ENCODE measurements at places on chromosomes 4 and X.

- DNase-seq: no peak
These were observed 819.8 kb downstream of the CCSER1 start for GRCh38 chr4:90946945-90947344.

GRCh38 chr4:7806338-7807090 is 133.1 kb downstream of the AFAP1 start:
- no peak for DNase-seq

DNA sequence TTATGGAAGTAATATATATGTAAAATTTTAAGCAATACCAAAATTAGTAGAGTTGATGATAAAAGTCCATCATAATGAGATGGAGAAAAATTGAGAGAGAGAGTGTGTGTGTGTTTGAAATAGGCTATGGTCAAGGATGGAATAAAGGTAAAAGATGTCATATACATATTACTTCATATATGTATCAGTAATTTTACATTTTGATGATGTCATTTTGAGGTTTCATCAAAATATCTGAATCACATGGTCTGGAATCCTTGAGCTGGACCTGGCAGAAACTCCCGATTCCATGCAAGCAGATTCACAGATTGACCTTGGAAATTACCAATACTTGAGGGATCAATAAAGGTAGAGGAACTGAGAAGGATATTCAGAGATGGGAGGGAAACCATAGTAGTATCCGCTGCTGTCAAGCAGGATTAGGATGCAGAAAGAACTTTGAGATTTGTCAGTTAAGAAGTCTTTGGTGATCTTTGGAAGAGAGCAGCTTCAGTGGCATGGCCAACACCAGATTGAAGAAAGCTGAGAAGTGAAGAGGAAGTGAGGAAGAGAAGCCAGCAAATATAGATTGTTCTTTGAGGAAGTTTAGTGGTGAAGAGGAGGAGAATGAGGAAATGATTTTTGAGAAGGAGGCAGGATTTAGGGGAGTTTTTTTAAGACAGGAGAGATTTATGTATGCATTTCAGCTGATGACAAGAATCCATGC is 21.5 kb downstream of the DNAAF6 start:
- no peak for DNase-seq

DNA sequence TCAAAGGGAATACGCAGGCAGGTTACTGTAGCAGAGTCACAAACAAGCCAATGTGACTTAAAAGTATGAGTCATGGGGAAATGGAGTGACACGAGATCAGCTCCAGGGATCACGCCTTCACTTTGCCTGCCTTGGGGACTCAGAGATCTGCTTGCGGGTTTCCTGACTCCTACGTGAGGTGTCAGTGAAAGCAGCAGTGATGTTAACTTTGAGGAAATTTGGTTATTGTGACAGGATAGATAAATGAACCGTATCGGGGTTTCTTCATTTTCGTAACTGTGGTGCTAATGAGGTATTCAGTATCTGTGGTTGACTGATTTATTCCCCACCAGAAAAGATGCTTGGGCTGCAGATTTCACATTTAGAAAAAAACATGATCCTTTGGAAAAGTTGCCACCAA is 383.3 kb upstream of the ZFP42 start:
- no peak for DNase-seq

- no peak for DNase-seq
These were observed 510.0 kb downstream of the NLGN4X start for GRCh38 chrX:5718651-5719050.

DNA sequence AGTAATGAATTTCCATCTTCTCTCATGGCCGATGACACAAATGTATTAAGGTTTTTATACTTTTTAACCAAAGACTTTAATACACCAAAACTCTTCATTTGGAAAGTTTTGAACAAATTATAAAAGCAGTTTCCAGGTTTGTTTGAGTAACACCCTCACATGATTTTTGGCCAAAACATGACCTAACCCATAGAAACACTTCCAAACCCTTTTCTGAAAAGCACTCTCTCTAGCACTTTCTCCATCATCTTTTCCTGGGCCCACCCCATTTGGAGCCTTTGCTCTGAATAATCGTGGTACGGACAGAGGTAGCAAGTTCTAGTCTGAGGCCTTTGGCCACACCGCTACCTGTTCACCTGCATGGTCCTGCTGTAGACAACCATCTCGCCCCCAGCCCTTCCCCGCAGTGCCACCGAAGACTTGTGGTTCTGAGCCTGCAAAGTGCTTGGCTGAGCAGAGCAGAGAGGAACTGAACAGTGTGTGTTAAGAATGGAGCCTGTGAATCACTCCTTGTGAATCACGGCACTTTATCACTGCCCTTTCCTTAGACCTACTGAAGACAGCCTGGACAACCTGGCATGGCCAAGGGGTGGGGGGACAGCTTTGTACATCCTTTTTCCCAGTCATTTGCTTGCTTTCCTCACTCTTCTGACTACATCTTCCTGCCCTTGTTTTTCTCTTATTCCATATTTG is 181.8 kb downstream of the PTTG2 start:
- DNase-seq: no peak

DNA sequence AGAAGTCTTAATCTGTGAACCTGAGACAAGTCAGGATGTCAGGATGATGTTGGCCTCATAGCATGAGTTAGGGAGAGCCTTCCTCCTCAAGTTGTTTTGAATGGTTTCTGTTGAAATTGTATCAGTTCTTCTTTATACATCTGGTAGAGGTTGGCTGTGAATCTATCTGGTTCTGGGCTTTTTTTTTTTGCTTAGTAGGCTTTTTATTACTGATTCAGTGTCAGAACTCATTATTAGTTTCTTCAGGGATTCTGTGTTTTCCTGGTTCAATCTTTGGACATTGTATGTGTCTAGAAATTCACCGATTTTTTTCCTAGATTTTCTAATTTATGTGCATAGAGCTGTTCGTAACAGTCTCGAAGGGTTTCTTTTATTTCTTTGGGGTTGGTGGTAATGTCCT is 14.9 kb downstream of the GLUD2 start:
- no peak for DNase-seq

DNA sequence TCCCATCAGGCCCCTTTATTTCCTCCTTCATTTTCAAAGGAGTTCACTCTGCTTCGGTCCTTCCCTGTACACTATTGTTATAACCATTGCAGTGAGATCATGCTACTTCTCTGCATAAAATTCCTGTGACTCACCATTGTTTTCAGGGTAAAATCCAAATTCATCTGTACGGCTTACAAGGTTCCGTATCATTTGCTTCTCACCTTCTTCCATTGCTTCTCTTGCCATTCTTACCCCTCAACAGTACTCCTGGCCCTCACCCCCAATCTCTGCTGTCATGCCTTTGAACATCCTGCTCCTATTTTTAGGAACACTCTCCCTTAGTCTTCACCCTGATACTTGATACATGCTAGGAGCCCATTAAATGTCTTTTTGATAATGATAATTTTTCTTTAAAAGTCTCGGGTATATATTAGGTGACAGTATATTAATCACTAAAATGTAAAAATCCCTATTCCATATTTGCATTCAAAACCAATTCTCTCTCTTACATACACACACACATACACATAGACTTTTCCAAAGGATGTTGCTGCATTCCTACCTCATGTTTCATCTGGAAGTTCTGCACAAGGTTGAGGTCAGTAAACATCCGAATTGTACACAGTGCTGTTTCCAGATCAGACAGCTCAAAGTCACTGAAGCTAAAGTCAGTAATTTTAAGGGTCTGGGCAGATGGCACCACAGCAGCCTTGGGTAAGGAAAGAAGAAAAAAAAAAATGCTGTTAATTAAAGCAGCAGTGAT is 103.4 kb downstream of the PDE5A start:
- DNase-seq: no peak

- DNase-seq: no peak
These were observed 65.9 kb downstream of the TMEM131L start for GRCh38 chr4:153531976-153532626.

DNA sequence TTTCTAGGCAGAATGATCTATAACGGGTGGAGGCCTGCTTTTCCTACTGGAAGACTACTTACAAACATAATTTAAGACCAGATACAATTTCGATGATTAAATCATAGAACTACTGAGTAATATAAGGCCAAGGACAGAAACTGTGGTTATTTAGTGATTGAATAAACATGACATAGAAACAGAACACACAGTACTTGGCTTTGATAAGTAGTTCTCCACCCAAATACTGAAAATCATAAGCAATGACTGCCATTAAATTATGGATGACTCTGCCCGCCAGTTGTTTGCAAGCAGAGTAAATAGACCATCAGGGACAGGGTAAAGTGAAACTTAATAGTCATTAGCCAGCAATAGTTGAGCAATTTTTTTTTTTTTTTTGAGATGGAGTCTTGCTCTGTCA is 17.2 kb upstream of the SMIM14 start:
- DNase-seq: no peak

- no peak for DNase-seq
These were observed 94.7 kb upstream of the SRD5A3 start for GRCh38 chr4:55251342-55251741.

DNA sequence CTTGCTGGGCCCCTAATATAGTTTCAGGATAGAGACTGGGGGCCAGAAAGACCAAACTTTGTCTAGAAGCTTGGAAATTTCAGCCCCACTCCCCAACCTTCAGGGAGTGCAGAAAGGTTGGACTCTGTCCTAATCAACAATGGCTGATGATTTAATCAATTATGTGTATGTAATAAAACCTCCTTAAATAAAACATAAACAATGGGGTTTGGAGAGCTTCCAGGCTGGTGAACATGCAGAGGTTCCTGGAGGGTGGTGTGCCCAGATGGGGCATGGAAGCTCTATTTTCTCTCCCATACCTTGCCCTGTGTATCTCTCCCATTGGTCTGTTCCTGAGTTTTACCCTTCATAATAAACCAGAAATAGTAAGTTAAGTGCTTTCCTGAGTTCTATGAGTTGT is 174.2 kb downstream of the GC start:
- no peak for DNase-seq

DNA sequence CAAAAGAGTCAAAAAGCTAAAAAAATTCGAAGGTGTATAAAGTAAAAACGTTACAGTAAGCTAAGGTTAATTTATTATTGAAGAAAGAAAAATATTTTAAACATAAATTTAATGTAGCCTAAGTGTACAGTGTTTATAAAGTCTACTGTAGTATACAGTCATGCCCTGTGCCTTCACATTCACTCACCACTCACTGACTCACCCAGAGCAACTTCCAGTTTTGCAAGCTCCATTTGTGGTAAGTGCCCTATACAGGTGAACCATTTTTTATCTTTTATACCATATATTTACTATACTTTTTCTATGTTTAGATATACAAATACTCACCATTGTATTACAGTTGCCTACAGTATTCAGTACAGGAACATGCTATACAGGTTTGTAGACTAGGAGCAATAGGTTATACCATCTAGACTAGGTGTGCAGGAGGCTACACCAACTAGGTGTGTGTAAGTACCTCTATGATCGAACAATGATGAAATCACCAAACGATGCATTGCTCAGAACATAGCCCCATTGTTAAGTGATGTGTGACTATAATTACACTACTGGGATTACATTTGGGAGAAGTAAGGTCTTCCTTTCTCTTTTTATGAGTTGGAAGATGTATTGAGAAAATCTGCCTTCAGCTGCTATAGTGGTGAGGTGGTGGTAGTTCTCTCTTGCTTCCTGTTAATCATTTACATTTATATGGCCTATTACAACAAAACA is 27.2 kb downstream of the TMSB4X start:
- no peak for DNase-seq

- DNase-seq: peak; percentile 56
These were observed 95.1 kb upstream of the DGKK start for GRCh38 chrX:50565718-50566117.

DNA sequence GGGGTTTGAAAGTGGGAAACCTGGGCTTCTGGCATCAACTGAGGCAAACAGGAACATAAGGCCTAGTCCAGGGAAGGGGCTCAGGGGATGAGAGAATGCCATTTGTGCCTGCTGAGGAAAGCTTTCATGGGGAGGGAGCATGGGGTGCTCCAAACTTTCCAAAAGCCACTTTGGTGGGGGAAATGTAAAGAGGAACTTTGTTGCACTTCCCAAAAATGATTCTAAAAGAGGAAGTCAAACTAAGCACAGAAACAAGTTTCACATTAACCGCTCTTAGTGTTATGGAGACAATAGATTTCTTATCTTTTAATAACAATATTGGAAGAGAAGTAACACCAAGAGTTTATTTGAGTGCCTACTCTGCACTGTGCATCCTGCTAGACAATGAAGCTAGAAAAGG is 32.3 kb downstream of the GAB3 start:
- DNase-seq: no peak

GRCh38 chrX:133549295-133549933 is 134.1 kb upstream of the GPC4 start:
- DNase-seq: no peak

- peak; percentile 34 for DNase-seq
These were observed 25.1 kb downstream of the PIR start for GRCh38 chrX:15468036-15468435.

DNA sequence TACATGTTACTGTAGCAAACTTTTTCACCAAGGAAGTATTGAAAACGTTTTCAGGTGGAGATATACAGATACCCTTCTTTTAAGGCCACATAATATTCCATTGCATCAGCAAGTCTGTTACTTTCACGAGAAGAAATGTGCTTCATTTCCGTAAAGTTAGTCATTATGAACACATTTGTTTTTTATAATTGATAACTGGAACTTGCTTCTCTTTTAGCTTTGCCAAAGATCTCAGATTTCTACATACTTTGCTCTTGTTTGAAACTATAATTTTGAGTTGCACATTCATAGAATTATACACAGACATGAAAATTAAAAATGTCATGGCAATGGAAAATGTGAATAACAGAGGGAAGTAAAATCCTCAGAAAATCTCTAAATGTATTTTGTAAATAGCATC is 128.7 kb upstream of the GIMD1 start:
- no peak for DNase-seq

GRCh38 chr4:91427171-91427570 is 876.6 kb upstream of the GRID2 start:
- DNase-seq: no peak

GRCh38 chrX:151997539-151997938 is 23.1 kb upstream of the GABRE start:
- DNase-seq: no peak

GRCh38 chrX:45771114-45771513 is 570.4 kb upstream of the DIPK2B start:
- no peak for DNase-seq

GRCh38 chrX:18702362-18703195 is 4.9 kb upstream of the PPEF1 start:
- DNase-seq: no peak

DNA sequence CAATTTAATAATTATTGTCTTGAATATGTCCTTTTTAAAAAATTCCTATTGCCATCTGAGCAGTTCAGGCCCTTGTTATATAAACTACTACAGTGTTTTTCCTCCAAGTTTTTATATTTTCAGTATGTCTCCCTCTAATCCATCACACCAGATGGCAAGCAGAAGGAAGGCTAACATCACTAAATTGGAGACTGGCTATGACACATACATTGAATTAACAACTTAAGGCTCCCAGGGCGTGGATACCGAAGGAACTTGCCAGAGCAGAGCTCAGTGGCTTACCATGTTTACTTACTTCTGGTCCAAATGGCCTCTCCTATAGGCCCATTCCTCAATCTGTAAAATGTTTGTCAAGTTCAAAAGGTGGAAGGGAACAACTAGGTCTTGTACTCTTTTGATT is 13.0 kb downstream of the MAGEB1 start:
- DNase-seq: no peak

All from NCI-H2107 (cell line).